CD4-positive, alpha-beta T cell treated with Interleukin-1 beta for 1 hour (primary cell): ENCODE measurements at places on chromosomes 11 and 22.

- DNase-seq = no peak
Measured at GRCh38 chr11:44725757-44726282, 942 bp upstream of the TSPAN18 start.

DNA sequence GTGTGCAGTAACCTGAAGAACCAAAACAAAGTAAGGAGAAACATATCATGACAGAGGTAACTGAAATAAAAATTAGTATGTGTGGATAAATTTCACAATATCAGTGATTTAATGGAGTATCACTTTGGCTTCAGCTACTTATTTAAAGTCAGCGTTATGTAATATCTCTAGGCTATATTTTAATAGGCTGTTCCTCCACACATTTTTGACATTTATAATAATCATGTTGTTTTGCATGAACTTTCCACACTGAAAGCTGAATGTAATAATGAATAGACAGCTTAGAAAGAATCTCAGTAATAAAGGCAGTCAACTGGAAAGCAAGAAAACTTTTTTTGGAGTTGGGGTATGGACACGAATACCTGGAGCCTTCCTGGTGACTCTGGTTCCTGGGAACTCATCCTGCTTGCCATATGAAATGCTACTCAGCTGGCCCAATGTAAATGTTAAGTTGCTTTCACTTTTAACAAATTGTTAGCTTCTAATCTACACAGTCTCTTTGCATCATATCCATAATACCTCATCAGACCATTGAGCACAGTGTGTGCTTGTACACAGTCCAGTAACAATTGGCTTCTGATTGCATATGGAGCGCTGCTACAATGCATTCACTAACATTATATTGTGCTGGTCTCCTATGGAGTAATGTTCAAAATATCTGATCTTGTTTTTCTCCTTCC is 257.7 kb downstream of the SOX6 start:
- no peak for DNase-seq

- no peak for DNase-seq
Measured at GRCh38 chr22:41248758-41249157, 8.0 kb upstream of the CHADL start.

- DNase-seq = no peak
Measured at GRCh38 chr11:121577106-121577848, 124.5 kb upstream of the SORL1-AS1 start.

DNA sequence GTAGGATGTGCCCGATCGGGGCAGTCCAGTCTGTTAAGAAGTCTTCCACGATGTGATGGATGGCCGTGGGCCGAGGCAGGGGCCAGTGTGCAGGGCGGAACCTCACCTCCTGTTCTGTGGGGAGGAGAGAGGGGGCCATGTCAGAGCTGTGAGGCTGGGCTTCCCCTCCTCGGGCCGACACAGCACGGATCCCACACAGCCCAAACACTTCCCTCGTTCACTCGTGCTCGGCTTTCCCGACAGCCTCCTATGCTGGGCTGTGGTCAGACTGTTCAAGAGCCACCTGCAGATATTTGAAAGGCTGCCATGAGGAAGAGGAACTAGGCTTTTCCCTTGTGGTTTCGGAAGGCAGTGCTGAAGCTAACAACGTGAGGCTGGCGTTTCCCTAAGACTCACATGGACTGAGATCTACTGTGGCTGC is 12.3 kb upstream of the TXN2 start:
- peak; percentile 61 for DNase-seq

DNA sequence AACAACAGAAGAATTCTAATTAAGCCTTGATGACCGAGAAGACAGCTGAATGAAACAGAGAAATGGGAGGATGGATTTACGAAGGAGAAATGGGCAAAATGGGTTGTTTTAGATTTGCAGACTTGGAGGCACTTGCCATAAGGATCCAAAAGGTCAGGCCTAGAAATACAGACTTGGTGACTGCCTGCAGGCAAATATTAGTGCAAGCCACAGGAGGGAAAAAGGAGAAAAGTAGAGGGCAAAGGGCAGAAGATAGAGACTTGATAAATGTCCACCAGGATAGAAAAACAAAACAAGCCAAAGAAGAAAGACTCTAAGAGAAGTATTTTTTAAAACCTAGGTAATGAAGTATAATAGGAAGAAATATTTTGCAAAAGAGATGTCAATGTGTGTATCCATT is 13.1 kb downstream of the CCDC34 start:
- DNase-seq = no peak

- no peak for DNase-seq
Measured at GRCh38 chr11:65404210-65404609, 17.8 kb downstream of the FRMD8 start.

GRCh38 chr11:103051151-103051801 is 40.7 kb downstream of the DCUN1D5 start:
- DNase-seq = no peak

DNA sequence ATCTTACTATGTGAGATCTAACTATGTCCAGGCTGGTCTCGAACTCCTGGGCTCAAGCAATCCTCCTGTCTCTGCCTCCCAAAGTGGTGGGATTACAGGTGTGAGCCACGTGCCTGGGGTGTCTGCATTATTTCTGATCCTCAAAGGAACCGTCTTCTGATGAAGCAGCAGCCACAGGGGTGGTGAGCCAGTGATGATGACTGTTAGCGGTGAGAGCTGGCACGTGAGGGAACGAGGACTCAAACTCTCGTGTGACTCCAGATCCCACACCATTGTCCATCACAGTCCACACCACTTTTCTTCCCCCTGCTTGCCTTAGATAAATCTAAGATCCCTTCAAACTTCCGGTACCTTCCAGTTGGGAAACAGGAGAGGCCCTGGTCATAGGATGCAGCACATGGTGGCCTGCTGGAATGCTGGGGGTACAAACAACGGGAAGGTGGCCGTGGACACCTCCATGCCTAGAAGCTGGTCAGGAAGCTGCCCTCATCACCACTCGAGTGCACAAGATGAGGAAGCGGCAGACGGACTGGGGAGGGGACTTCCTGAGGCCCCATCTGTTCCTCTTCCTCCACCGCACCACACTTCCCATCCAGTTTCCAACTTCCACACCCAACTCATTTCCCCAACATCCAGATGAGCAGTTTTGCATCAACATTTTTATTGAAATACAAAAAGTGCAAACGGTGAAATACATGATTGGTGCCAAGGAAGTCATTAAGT is 23.8 kb downstream of the ARHGAP1 start:
- no peak for DNase-seq

DNA sequence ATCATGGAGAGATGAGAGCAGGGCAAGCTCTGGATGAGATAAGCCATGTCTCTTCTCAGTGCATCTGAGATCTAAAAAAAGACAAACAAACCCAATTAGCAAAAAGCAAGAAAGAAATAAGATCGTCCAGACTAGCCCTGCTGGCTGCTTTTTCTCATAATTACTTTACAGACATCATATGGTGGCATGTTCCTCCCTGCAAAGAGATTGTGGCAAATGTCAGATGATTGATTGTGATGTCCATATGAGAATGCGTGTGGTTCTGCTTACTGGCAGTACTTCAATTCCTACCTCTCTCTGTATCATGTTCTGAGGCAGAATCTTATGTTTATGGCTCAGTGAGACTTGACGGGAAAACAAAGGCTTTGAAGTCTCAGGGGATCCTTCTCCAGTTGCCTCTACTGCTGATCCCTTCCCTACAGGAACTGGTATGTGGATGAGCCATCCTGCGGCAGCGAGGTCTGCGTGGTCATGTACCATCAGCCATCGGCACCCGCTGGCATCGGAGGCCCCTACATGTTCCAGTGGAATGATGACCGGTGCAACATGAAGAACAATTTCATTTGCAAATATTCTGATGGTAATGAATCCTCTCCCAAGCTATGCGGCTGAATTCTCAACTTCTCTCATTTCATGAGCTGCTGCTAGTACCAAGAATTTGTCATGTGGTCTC is 8.8 kb downstream of the LAYN start:
- DNase-seq = no peak

DNA sequence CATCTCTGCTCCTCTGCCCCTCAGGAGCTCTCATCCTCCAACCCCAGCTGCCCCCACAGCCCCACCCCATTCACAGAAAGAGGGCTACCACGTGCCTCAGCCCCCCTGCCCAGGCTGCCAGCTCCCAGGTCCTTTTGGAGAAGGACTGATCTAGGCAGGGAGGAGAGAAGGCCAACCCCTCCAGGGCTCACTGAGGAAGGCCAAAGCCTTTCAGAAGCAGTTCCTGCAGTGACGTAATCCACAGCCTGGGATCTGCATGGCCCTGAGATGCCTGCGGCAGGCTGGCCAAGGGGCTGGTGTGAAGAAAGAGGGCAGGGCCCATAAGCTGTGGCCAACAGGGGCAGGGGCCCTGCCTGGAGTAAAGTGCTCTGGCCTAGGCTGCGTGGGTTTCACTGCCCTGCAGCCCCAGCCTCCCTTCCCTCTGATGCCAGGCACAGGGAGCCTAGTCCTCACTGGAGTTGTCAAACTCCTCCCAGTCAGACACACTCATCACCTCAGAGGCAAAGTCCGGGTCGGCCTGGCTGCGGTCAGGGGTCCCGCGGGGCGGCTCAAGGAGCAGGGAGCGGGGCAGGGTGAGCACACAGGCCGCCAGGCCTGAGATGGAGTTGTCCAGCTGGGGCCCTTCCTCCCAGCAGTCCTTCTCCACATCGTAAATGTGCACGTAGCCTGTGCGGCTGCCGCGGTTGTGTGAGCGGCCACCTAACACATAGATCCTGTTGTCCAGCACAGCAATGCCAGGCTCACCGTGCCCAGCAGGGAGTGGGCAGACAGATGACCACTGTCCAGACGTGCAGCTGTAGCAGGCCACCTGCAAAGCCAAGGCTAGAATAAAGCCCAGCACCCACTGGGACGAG is 4.2 kb upstream of the SCARF2 start:
- no peak for DNase-seq

- no peak for DNase-seq
Measured at GRCh38 chr11:64536396-64536941, 54.6 kb upstream of the SLC22A12 start.

DNA sequence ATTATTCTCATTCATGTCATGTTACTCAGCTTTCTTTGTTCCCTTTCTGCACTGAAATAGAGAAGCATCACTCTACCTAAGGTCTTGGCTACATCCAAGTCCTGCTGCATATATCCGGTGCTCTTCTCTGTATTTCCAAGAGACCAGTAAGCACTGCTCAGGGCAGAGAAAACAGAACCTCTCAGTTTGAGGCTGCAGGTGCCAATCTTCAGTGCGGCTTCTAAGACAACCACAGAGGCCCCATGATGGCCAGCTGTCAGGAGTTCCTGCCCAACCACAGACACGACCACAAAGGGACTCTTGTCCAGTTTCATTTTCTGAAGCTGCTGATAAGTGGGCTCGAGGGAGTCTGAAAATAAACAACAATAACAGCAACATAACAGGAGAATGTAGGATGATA is 378.4 kb upstream of the PITPNB start:
- peak; percentile 1 for DNase-seq

DNA sequence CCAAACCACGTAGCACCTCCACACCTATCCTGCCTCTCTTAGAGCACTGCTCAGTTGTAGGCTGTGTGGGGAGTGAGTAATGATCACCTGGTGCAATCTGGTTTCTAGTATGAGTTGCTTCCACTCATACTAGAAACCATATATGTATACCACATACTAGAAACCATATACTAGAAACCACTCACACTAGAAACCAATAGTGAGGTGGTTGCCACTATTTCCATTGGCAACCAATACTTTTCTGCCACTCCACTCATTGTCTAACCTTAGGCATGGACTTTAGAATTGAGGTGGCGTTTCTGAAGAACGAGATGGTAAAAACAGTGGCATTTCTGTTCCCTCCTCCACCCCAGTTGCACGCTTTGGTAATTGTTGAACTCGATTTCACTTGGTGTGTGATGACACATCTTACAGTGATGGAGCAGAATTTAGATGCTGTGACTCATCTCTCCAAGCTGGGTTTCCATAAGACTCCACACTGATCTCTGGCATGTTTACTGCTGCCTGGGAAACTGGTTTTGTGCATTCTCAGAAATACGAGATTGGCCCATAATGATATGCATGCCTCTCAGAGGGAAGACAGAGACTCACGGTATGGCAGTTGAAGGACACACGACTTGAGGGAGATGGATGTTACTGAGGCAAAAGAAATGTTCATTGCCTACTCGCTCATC is 82.9 kb downstream of the KIRREL3 start:
- DNase-seq = no peak

DNA sequence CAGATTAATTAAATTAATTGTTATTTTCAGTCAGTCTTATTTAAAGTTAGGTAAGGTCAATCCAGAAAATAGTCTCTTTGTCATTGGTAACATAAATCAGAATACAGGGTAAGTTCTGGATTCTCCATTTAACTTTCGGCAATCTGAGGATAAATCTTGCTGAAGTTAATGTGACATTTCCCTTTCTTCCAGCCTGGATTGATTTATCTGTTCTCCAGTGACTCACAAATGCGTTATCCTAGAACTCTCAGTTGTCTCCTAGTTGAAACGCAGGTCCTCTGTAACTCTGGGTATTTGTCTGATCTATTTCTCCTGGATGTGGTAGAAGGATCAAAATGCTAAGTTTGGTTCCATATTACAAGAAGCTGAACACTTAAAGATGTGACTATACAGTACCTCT is 21.0 kb downstream of the OR51E1 start:
- no peak for DNase-seq

DNA sequence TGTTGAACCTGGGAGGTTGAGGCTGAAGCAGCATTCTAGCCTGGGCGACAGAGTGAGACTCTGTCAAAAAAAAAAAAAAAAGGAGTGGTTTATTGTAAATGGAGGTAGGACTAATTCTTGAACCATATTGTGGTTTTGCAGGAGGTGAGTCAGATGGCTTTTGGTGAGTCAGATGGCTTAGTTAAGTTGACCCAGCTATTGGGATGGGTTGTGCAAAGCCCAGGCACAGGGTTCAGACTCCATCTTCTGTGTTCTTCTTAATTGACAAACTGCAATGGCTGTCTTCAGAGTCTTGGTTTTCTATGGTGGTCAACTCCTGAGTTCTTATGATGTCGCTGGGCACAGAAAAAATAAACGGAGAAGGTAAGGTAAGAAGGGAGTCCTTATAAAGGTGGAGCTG is 182.7 kb downstream of the ADAMTS15 start:
- DNase-seq = no peak

DNA sequence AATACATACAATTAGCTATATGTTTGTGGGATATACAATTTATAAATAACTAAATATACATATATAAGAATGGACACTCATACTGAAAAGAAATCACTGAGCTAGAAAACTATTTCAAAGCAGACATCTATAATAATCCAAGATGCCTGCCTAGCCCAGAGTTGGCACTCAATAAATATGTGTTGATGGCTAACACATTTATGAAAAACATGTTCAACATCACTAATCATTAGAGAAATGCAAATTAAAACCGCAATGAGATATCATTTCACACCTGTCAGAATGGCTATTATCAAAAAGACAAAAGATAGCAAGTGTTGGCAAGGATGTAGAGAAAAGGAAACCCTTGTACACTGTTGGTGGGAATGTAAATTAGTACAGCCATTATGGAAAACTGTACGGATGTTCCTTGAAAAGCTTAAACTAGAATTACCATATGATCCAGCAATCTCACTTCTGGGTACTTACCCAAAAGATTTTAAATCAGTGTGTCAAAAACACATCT is 29.8 kb downstream of the POU2AF1 start:
- DNase-seq = no peak

GRCh38 chr11:47466701-47467250 is 17.8 kb upstream of the RAPSN start:
- DNase-seq = no peak
